ENCODE measurements at places on chromosomes 2 and 18. TPM values are rescaled to one million over a fixed set of nuclear protein-coding genes. Genes with fewer than 3 reads are reported as not detected.

The REG3G gene
- not detected for total RNA-seq

The KIF1A gene
- 0.45 TPM for total RNA-seq

The ZNF2 gene
- 10.3 TPM for total RNA-seq

The MARCHF4 gene
- 0.15 TPM for total RNA-seq

The TCF7L1 gene
- total RNA-seq: 1.4 TPM

The SP100 gene
- total RNA-seq: 54.0 TPM

The DSG1 gene
- not detected for total RNA-seq

The EGR4 gene
- total RNA-seq: not detected

The IFIH1 gene
- 16.1 TPM for total RNA-seq

The ERBB4 gene
- total RNA-seq: 1.9 TPM

The GNAL gene
- total RNA-seq: 0.87 TPM

All from renal cortical epithelial cell (primary cell).